ENCODE measurements at places on chromosomes 1 and 21. TPM values are rescaled to one million over a fixed set of nuclear protein-coding genes. Genes with fewer than 3 reads are reported as not detected.

- no peak for DNase-seq
Observed at GRCh38 chr21:38310646-38311485, 54.1 kb downstream of the KCNJ15 start.

DNA sequence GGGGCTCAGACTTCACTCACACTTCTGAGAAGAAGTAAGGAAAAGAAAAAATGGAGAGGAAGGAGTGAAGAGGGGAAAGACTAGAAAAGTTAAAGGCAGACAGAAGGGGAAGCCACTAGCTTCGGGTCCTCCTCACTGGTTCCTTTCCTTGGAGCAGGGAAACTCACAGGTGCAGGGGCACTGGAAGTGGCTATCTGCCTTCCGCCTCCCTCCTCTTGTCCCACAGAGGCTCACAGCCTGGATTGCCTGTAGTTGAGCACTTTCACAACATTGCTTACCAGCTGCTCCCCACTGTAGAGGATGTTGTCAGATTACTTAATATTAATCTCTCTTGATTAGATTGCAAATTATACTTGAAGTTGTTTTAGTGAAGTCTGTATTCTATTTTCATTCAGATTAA, 21.6 kb upstream of the ABCA4 start:
- DNase-seq = no peak

GRCh38 chr1:230149751-230150584, 82.9 kb downstream of the GALNT2 start:
- no peak for DNase-seq

GRCh38 chr1:203189951-203190352, 3.4 kb upstream of the CHI3L1 start:
- DNase-seq = no peak

DNA sequence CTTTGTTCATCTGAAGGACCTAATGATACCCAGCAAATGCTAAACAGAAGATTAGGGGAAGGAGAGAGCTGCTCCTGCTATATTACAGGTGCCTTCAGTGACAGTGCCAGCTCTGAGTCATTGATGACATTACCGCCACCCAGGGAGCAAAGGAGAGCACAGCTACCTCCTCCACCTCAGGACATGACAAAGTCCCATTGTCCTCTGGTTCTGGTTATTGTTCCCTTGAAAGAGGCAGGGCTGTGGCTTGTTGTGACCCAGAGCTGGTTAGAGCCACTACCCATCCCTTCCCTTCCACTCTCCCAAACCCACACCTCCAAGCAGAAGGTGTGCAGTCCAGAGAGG, 363.5 kb upstream of the DUSP10 start:
- no peak for DNase-seq

DNA sequence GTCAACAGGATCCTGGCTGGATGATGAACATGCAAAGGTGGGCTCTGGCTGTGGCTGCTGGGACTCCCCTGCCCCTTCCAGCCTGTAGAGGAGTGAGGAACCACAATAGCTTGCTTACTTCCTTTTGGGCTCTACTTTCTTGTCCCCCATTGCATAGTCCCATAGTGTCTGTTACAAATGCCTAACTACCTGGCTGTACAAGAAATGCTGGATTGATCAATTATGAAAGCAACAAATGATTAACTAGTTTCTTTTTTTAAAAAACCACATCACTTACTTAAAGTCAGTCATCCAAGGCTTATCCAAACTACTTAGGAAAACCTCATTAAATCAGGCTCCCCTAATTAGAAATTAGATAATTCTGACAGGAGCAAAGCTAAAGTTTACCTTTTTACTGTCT, 514.1 kb upstream of the PKN2 start:
- no peak for DNase-seq

DNA sequence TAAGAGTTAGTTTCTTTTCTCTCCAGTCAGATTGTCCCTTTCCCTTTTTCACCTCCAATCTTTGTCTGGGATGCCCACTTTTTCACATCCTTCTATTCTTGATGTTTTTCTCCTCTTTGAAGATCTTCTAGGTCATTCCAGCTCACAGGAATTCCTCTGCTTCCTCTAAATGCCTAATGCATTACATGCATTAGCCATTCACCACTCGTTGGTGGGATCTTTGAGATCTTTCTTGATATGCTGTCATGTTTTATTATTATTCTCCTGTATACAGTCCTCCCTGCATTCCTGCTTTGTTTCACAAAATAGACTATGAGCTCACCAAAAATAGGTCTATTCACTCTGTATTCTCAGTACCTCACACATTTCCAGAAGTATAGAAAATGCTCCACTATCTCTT, 129.0 kb downstream of the LYPLAL1 start:
- DNase-seq = no peak

- DNase-seq = no peak
Observed at GRCh38 chr21:36792505-36792967, 93.6 kb downstream of the SIM2 start.

- no peak for DNase-seq
Observed at GRCh38 chr1:91777630-91778300, 108.2 kb downstream of the TGFBR3 start.

DNA sequence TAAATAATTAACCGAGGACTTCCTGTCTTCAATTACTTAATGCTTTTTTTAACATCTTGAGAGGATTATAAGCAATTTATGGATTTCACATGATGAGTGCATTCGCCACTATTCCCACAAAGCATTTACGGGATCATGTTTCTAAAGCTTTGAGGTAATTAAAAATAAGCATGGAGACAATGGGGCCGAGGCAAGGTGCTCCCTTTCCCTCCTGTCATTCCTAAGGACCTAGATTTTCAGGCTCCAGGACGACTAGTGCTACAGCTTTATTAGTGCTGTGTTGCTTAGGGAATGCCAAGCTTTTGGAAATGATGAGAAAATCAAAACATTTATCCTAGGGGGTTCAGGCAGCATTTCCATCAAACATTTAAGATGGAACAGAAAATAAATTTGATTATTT, 209.2 kb downstream of the KCTD3 start:
- no peak for DNase-seq

DNA sequence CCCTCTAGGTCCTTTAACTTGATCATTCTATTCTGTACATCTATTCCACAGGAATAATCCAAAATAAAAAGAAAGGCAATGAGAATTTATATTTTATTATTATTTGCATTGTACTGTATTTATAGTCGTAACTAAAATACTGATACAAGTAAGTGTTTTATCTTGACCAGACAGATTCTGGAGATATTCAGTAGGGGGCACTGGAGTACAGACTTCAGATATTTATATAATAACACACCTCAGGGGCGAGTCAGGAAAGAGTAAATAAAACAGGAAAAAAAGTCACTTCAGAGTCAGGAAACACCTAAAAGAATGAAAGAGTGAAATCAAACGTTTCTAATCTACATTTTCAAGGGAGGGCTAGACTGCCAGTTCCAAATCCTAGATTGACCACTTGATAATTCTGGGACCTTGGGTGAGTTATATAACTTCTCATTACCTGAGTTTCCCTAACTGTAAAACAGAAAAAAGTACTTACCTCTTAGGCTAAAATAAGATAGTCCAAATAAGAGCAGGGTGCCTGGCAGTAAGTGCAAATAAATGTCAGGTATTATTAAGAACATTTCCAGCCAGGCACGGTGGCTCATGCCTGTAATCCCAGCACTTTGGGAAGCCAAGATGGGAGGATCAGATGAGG, 31.1 kb upstream of the MTF1 start:
- peak; percentile 33 for DNase-seq

DNA sequence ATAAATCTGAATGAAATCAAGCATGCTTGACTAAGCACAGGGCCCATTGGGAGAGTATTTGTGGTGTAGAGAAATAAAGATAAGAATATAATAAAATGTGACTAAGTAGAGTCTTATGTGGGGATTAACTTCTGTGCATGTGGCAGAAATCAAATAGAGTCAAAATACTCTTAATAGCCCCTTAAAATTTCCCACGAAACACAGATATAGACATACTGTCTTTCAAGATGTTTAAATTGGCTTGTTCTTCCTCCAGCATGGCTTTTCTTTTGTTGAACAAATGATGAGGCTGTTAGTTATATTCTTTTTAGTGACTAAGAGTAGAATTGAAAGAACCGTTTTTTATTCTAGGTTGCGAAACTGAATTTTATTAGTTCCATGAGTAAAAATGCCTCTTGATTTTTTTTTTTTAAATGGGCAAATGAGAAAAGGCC, 112.3 kb downstream of the RPS6KC1 start:
- DNase-seq = no peak

GRCh38 chr1:67571901-67572593, 113.0 kb upstream of the GADD45A start:
- DNase-seq = no peak

- DNase-seq = no peak
Observed at GRCh38 chr1:72942008-72942407, 659.7 kb upstream of the NEGR1 start.

DNA sequence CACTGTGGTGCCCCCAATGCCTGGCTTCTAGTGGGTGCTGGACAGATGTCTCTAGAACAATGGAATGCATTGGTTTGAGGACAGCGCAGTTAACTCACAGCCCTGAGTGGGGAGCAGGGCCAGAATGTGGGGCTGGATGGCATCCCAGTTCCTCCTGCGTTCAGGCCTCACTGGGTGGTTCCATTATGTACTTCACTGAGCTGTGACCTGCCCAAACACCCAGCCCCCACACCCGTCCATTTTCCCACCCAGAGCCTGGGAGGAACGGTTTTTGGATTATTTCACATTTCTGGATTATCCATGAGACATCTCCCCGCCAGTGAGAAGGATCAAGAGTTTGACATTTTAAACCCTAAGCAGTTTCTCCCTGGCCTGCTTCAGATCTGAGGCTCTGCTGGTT, 55.3 kb upstream of the WASF2 start:
- DNase-seq = no peak

DNA sequence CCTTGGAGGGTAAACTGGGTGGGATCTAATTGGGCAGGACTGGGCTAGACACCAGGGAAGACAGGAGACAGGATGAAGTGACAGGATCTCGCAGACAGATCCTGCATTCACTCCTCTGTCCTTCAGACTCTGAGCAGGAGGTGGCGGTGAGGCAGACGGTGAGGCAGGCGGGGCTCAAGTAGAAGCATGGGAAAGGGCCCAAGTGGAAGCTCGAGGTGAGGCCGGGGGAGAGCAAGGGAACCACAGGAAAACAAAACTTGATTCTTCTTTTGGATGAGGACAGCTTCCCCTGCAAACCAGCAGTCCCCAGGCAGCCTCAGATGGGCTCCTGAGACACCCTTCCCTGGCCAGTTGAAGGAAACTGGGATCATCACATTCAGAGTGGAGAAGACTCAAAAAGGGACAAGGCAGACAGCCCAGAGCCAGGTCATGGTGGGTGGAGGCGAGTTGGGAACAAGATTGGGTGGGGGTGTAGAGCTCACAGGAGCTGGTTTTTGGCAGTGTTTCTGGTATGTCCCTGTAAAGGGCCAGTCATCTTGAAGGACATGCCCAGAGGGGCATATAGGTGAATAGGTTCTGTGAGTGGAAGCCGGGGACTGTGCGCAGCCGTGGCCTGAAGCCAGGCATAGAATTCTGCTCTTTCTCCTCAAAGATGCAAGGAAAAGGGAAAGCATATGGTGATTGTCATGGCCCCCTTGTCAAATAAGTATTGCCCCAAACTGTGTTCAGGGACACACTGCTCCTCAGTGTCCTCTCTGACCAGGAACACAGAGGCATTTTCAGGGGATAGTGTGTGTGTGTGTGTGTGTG, 18.0 kb downstream of the INKA2 start:
- peak; percentile 19 for DNase-seq

GRCh38 chr1:182641561-182641960, 37.4 kb upstream of the RGS16 start:
- no peak for DNase-seq

DNA sequence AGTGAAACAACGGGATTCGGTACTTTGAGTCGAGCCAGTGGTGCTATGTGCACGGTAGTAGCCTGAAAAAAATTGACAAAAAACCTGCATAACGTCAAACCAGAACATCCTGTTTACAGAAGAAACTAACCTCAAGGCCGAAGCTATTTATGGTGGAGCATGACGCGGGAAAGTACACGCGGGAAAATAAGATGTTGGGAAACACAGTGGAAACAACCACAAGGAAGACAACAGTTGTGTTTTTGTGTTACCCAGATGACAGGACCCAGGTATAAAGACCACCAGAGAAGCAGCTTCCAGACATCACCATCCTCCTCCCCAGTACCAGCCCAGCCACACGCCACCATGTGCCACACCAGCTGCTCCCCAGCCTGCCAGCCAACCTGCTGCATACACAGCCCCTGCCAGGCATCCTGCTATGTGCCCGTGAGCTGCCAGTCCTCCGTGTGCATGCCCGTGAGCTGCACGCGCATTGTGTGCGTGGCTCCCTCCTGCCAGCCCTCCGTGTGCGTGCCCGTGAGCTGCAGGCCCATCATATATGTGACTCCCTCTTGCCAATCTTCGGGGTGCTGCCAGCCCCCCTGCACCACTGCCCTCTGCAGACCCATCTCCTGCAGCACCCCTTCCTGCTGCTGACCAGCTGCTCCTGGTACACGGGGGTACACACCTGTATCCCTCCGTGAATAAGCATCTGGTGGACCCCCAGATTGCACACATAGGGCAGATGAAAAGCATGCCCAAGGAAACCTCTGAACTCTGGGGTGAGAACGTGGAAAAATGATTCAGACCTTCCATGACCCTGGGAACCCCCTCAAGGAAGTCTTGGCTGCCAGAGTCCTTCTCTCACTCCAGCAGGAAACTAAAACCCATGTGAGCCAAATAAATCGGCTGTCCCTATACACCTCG, at the start of gene KRTAP12-3:
Gene KRTAP12-3, plus strand, starts transcription at position 298 of the 906 bp plus-strand sequence. Its CDS starts 48 bp downstream, at position 346.
- peak; percentile 64 for DNase-seq

GRCh38 chr1:16430606-16431005, 6.6 kb downstream of the SPATA21 start:
- DNase-seq = no peak

DNA sequence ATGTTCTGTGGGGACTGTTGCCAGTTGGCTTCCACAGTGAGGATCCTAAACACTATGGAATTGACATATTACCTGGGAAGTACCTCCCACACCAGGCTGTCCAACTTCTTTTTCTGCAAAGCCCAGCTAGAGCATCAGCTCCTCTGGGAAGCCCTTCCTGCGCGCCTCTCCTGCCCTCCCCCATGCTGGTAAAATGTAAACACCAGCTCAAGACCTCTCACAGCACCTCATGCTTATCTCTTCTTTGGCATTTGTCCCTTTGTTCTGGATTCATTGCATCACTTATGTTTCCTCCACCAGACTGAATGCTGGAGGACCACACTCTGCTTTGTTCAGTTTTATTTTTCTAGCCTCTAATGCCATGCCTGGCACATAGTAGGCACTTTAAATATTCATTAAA, 172.1 kb downstream of the HHAT start:
- no peak for DNase-seq

PADI6 gene
- not detected for total RNA-seq

HCN3 gene
- 4.9 TPM for total RNA-seq

SDE2 gene
- total RNA-seq = 15.4 TPM

NPPA gene
- not detected for total RNA-seq

OR6K2 gene
- not detected for total RNA-seq

ANXA9 gene
- total RNA-seq = not detected

ASCL5 gene
- total RNA-seq = not detected

HOOK1 gene
- 4.0 TPM for total RNA-seq

CSMD2 gene
- not detected for total RNA-seq

FCRL5 gene
- total RNA-seq = 0.10 TPM

IGSF9 gene
- total RNA-seq = not detected

LMOD1 gene
- total RNA-seq = not detected

ALPL gene
- not detected for total RNA-seq

TEDDM1 gene
- not detected for total RNA-seq
